ENCODE measurements at places on chromosomes 1 and 21.
A peak's percentile ranks its signal among the peaks of the same experiment; 100 is the strongest.

- DNase-seq = no peak
These were observed 35.3 kb upstream of the DMRTA2 start for GRCh38 chr1:50458507-50458906.

DNA sequence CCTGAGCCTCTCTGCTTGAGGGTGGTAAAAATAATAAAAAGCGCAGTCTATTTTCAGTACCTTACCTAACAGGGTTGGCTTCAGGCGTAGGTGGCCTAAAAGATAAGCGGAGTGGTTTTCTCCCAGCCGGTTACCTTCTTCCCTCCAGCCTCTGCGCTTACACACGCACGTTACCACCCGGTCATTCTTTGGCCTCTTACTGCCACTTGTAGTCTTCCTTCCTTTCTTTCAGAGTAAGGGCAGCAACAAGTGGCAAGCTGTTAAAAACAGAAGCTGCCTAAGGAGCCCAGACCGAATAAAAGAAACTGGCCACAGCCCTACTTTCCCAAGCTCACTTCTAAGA is 35.4 kb downstream of the CLCA1 start:
- DNase-seq = no peak

GRCh38 chr1:117842408-117843170 is 86.8 kb downstream of the GDAP2 start:
- no peak for DNase-seq

DNA sequence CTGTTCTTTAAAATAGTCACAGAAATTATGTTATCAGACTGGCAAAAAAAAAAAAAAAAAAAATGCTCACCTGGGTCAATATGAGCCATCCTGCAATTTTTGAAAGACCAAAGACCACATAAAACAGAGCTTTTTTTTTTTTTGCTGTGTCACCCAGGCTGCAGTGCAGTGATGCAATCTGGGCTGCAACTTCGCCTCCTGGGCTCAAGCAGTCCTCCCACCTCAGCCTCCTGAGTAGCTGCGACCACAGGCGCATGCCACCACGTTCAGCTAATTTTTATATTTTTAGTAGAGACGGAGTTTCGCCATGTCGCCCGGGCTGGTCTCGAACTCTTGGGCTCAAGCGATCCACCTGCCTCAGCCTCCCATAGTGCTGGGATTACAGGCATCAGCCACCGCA is 62.8 kb downstream of the RGS13 start:
- DNase-seq = no peak

GRCh38 chr1:53592521-53592982 is 133.4 kb downstream of the DMRTB1 start:
- DNase-seq = peak; percentile 17

DNA sequence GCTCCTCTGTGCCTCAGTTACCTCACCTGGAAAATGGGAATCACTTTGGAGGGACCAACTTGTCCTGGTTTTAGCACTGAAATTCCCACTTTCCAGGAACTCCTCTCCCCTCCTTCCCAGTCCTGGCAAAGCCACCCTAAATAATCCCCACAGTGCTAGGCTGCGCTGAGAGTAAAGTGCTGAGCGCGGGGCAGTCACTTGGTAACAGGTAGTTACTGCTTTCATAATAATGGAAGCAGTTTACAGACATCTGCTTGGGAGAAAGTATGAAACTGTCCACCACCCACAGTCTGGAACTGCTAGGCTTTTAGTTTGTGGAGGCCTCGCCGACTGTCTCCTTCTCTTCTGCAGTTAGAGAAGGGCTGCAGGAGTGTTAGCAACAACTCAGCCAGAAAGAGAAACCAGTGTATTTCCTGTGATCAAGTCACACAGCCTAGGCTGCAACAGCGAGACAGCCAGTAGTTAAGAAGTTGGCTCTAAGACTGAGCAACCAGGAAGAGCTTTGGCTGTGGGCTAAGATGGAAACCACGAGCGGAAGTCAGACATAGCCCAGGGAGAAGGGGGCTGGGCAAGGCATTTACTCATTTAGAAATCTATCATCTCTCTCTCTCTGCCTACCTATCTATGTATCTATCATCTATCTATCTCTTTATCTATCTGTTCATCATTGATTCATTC is 30.8 kb upstream of the ABCG1 start:
- DNase-seq = no peak

DNA sequence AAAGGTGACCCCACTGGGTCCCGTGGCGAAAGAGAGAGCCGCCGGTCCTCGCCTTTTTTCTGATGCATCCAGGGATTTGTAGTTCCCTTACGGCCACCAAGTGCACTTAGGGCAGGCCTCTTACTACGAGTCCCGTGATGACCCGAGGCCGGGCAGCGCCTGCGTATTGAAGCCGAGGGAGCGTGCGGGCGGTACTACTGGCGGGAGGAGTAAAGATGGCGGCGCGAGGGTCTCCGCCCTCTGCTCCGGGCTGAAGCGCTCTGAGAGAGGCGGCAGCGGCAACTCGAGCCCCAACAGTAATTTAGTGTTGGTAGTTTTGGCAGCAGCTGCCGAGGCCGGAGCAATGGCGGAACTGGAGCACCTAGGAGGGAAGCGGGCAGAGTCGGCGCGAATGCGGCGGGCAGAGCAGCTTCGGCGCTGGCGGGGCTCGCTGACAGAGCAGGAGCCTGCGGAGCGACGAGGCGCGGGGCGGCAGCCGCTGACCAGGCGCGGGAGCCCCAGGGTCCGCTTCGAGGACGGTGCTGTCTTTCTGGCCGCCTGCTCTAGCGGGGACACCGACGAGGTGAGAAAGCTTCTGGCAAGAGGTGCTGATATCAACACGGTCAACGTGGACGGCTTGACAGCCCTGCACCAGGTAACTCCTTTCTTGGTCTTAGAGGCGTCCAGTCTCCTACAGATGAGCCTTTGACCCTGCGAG is at the start of gene PPP1R12B:
TSS of gene PPP1R12B (plus strand) at position 191 of the 697 bp plus-strand sequence. CDS start at position 344, 153 bp downstream.
- peak; percentile 98 for DNase-seq

DNA sequence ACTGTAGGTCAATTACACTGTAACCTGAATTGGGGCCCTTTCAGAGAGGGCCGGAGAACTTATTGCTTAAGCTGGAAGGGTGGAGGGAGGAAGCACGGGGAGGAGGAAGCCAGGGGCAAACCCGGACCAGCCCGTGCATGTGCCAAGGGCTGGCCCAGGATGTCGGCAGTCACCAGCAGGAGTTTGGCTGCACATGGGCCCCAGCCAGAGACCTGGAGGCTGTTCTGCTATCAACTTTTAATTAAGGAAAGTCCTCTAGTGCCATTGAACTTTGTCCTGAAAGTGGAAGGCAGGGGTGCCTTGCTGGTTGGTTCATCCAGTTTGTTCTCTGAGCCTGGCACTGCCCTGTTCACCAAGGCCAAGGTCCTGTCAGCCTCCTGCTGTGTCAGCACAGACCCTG is 200.8 kb upstream of the VAMP3 start:
- DNase-seq = no peak

GRCh38 chr1:201335901-201336300 is 41.6 kb downstream of the TNNT2 start:
- no peak for DNase-seq

GRCh38 chr1:183891158-183891856 is 86.4 kb downstream of the RGL1 start:
- DNase-seq = no peak

- no peak for DNase-seq
These were observed 10.1 kb downstream of the GLIS1 start for GRCh38 chr1:53728702-53729455.

DNA sequence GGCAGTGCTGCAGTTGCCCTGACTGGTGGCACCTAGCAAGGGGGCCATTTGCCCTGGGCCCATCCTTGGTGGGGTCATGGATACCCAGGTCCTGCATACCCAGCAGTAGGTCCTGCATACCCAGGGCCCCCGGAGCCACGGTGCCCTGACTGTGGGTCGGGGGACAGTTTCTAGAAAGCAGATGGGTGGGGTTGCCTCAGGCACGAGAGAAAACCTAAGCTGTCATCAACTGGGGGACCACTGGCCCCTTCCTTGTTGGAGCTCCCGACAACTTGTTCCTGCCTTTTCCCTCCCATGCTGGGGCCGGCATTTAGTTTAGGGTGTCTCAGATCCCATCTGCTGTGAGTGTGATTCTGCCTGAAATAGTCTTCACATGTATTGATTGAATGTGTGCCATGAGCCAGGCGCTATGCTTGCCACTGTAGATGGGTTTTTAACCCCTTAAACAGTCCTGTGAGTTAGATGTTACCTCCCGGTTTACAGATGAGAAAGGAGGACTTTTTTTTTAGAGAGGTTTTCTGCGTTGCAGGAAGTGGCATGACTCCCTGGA is 15.6 kb downstream of the SPSB1 start:
- no peak for DNase-seq

GRCh38 chr1:156074661-156075060 is 7.6 kb downstream of the MEX3A start:
- DNase-seq = no peak

- DNase-seq = no peak
These were observed 107.7 kb downstream of the NIBAN1 start for GRCh38 chr1:184866586-184866985.

- no peak for DNase-seq
These were observed 28.1 kb downstream of the RUNX3 start for GRCh38 chr1:24901791-24902470.

DNA sequence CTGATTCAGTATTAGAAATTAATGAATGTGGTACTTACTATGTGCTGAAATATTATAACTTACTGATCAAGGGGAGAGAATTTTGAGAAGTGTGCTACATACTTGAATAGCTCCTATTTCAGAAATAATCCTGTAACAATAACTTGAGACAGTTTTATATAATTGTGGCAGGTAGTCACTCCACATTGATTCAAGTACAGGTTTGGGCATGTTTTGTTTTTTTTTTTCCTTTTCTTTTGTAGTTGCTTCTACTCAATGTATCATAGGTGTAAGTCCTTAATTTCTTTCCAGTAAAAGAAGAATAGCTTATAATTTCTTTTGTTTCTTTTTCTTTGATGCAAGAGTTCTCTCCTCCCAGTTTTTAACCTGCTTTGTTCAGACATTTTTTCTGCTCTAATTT is 86.1 kb upstream of the ADGRL2 start:
- DNase-seq = no peak

- DNase-seq = peak; percentile 14
These were observed 3.2 kb downstream of the ANGPTL1 start for GRCh38 chr1:178867670-178868069.

DNA sequence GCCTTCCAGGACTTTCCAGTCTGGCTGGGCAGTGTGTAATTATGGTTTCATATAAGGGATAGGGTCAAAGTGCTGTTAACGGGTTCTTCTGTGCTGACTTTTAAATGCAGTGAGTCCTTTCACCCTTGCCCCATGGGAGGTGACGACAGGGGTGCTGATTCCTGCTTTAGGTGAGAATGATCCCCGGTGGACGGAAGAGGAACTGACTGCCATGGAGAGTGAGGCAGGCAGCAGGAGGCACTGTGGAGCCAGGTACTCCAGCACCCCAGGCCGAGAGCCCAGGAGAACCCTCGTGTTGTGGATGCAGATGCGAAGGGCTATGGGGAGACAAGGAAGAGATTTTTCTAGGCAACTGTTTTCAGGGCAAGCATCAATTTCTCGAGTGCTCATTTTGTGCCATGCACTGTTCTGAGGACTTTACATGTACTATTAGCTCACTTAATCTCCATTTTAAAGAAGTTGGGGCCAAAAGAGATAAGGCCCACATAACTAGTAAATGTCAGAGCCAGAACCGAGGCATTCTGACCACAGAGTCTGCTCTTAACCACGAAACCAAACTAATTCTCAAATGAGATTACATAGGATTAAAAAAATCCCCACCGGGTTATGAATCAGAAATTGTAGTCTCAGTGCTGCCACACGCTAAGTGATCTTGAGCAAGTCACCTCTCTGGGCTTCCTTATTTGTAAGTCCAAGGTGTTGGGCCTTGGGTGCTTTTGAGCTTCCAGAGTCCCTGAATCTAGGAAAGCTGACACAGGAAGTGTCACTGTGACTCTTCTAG is 28.2 kb downstream of the STPG1 start:
- DNase-seq = no peak

GRCh38 chr1:204031098-204031710 is 41.7 kb upstream of the SOX13 start:
- no peak for DNase-seq

- DNase-seq = no peak
These were observed 6.6 kb downstream of the SGIP1 start for GRCh38 chr1:66540434-66541032.

DNA sequence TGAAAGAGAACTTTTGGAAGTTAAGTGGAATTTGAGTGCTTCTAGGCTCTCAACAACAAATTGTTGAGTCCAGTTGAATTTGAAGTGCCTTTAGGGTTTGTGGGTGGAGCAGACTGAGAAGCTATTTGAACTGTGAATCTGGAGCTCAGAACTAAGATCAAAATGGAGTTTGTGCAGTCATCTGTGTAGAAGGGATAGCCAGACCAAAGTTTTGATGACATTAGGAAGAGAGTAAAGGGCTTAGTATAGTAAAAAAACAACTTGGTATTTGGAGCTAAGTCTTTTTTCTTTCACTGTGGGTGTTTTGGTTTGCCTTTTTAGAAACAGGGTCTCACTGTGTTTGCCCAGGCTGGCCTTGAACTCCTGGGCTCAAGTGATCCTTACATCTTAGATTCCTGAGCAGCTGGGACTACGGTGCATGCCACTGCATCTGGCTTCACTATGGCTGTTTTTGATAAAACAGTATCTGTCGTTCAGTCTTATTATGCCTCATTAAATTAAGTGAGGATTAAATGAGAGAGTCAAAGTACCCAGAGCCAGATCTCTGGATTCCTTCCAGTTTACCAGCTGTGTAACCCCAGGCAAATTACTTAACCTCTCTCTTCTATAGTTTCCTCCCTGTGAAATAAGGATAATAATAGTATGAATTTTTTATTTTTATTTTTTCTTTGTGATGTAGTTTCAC is 20.0 kb downstream of the HDAC1 start:
- DNase-seq = no peak

DNA sequence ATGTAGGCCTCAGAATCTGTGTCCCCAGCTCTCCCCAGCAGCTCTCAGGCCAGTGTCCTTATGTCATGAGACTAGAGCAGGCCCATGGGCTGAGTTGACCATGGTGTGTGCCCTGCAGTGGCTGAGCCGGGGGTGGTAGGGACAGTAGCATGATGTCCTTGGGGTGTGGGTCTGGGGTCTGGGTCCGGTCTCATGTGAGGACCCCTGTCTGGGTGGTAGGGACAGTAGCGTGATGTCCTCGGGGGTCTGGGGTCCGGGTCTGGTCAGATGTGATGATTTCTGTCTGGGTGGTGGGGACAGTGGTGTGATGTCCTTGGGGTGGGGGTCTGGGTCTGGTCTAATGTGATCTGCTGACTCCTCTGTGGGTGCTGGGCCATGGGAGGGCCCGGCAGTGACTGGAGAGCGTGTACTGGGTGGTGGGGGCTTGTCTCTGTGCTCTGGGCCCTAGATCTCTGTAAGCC is 64.5 kb downstream of the OBSCN start:
- DNase-seq = no peak

- no peak for DNase-seq
These were observed 3.3 kb downstream of the CD46 start for GRCh38 chr1:207754974-207755700.

DNA sequence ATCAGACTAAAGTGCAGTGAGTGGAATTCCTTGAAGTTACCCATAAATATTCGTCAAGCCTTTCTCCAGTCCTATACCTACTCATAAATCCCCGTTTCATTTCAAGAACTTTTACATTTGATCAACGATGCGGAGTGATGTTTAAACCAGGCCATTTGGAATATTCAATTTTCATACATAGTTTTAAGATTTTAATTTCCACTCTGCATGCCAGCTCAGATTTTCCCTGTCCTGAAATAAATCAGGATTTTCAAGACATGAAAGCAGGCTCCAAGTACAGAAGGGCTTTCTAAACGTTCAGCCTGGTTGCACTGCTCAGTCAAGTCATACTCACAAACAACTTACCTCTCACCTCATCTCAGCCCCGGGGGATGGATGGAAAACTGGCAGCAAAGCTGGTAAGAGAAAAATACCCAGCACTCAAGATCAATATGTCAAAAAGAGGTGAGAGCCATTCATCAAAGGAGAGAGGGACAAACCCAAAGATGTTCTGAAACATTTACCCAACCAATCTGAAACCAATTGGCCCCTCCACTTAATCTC is 418.5 kb downstream of the PLPP3 start:
- DNase-seq = no peak
